ENCODE measurements at places on chromosomes 7 and 10.

DNA sequence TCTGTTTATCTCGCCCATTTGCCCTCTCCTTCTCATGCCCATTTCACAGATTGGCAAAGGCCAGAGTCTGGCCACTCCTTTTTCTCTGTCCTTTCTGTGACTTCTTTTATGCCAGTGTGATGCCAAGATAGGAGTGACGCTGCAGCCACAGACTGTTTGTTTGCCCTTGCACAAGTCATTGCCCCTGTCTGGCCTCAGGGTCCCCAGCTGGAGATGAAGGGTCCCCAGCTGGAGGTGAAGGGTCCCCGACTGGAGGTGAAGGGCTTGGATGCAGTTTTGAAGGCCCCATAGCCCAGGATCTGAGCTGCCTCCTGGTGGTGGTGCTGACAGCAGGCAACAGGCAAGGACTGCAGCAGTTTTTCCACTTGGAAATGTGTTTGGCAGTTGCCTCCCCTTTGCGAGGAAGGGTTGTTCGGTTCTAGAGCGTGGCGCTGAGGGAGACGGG is 50.8 kb upstream of the SLC29A3 start:
- no peak for DNase-seq

GRCh38 chr10:118980870-118981269 is 48.6 kb upstream of the NANOS1 start:
- no peak for DNase-seq

GRCh38 chr7:570801-571070 is 51.1 kb upstream of the PDGFA start:
- no peak for DNase-seq

DNA sequence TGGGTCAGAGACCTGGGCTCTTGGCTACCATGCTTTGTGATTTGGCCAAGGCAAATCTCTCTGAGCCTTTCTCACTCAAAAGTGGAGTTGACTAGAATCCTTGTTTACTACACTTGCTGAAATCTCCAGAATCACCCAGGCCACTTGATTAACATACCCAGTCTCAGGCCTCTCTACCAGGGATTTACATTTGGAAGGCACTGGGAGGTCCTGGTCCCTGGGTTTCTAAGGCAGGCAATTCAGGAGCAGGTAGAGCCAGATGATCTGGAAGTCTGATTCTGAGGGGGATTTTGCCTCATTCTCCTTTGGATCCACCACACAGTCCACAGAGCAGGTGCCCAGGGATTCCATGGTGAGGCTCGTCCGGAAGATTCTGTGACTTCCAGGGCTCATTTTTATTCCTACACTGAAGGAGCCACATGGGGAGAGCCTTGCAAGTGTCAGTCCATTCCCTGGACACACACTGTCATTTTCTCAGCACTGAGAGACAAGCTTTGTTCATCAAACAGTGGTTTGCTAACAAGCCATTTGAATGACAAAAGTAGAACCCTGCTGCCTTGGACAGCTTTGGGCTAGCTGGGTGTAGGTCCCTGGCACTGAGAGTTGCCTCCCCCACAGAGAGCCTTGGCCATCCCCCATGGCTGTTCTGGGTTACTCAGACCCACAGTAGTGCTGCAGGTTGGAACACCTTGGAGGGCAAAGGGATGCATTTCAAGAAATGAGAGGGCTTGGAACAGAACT is 74.2 kb downstream of the NOC3L start:
- DNase-seq = no peak

- DNase-seq = no peak
These were observed 113.0 kb downstream of the SEC23IP start for GRCh38 chr10:120005207-120006201.
